ENCODE measurements at places on chromosomes 13 and 19.

DNA sequence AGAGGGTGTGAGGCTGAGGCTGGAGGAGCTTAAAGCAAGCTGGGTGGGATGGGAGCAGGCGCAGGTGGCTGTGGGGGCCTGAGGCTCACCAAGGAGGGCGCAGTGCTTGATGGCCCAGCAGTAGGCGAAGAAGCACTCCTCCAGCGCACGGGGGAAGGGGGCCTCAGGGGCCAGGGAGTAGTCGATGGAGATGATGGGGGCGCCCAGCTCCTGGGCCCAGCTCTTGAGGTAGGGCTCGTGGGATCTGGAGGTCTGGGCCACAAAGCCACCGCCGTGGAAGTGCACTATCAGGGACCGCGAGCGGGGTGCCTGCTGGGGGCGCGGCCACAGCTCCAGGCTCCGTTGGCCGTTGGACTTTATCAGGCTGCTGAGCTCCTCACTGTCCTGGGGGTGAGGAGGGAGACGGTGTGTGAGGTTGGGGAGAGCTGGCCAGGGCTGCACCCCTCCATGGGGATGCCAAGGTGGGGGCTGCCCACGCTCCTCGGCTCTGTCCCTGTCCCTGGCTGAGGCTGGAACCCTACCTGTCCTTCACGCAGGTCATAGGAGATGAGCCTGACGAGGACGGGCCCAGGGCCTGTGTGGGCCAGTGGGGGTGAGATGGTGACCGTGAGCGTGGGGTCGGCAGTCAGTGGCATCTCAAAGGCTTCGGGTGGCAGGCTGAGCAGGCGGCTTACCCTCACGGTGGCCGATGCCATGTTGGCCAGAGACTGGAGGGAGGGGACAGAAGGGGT is 17.2 kb upstream of the CNFN start:
- DNase-seq, result no peak

GRCh38 chr19:1274852-1275259 is 474 bp upstream of the FAM174C start:
- DNase-seq, result no peak

- DNase-seq, result no peak
Observed at GRCh38 chr19:1646659-1647453, 5.6 kb downstream of the TCF3 start.

- DNase-seq, result no peak
Observed at GRCh38 chr19:9306443-9306842, 3.2 kb downstream of the ZNF699 start.

DNA sequence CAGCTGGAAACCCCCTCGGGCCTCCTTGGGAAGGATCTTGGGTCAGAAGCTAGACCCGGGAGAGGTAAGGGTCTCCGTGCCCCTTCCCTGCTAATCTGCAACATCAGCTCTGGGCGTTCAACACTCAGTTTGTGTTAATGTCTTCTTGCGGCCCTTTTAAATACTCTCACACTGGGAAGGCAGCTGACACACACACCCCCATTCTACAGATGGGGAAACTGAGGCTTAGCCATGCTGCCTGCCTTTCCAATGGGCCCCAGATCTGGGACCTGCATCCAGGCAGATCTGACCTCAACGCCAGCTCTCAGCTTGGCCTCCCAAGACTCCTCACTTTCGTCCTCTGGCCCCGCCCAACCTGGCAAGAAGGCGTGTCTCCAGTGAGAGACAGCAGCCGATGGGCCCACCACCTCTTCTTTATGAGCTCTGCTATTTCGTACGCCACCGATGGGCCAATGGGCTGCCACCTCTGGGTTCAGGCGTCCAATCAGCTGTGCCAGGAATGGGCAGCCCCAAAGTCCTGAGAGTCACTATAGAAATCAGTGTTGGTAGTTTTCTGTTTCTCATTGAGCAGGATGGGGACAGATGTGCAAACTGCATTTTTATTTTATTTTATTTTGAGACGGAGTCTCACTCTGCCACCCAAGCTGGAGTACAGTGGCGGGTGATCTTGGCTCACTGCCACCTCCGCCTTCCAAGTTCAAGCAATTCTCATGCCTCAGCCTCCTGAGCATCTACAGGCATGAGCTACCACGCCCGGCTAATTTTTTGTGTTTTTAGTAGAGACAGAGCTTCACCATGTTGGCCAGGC is 43.8 kb downstream of the DNM2 start:
- no peak for DNase-seq

DNA sequence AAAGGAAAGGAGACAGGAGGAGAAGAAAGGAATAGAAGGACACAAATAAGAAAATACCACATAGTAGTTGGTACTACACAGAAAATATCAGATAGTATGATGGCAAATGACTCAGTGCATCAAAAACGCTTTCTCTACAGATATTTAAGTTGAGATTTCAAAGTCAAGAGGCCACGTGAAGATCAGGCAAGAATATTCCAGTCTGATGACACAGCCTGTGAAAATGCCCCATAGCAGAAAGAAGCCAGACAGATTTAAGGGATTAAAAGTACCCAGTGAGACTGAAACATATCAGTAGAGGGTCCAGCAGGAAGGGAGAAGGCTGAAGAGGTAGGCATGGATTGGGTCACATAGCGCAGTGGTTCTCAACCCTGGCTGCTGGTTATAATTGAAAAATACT is 113.7 kb downstream of the VWA8 start:
- no peak for DNase-seq

GRCh38 chr19:38624822-38625221 is 5.8 kb downstream of the EIF3K start:
- no peak for DNase-seq

DNA sequence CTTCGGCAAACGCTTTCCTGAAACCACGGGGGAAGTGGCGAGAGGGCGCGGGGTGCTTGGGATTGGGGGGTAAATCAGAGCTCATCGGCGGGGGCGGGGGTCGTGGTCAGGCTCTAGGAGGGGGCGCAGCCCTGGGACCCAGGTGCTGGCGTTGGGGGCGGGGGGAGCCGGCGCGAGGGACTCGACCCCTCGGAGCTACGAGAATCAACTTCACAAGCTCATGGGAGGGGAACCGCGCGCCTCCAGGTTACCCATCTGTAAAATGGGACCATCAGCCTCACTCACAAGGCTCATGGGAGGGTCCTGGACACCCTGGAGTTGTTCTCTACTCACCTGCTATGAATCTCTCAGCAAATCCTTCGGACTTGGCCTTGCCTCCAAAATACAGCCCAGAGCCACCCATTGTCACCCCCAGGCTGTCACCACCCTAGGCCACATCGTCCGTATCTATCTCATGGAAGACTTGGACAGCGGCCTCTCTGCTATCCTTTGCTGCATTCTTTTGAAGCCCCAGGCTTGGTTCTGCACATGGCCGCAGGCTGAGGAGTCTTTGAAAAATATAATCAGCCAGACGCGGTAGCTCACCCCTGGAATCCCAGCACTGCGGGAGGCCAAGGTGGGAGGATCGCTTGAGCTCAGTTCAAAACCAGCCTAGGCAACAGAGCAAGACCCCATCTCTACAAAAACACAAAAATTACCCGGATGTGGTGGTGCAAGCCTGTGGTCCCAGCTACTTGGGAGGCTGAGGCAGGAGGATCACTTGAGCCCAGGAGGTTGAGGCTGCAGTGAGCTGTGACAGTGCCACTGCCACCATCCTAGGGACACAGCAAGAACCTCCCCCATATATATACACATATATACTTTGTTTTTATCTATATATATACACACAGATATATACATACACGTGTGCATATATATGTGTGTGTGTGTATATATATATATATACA is 939 bp upstream of the RANBP3 start:
- no peak for DNase-seq

DNA sequence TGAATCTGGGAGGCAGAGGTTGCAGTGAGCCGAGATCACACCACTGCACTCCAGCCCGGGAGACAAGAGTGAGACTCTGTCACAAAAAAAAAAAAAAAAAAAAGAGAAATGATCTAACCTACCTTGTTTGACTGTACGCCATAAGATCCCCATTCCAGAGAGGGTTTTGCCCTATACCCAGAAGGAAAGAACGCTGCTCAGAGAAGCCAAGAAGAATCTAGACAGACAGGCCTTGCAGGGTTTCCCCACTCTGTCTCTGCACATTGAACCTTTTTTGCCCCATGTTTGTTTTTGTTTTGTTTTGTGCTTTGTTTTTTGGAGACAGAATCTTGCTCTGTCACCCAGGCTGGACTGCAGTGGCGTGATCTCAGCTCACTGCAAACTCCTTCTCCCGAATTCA is 7.4 kb upstream of the MAP1S start:
- DNase-seq, result no peak

- no peak for DNase-seq
Observed at GRCh38 chr13:40192452-40192851, 474.0 kb downstream of the FOXO1 start.

DNA sequence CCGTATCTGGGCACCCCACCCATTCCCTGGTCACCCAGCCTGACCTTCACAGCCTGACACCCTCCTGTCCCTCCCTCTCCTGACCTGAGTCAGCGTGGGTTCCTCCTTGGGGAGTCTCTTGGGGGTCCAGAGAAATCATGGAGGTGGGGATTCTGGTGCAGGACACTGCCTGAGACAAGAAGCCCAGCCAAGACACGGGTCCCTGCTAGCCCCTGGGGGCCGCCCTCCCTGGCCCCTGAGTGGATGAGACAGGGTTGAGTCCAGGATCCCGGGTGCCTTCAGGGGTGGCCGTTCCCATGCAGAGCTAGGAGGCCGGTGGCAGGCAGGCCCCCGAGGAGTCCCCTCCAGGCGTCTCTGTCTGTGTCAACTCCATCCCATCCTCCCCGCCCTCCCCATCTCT is 1.6 kb downstream of the MAP2K7 start:
- no peak for DNase-seq

DNA sequence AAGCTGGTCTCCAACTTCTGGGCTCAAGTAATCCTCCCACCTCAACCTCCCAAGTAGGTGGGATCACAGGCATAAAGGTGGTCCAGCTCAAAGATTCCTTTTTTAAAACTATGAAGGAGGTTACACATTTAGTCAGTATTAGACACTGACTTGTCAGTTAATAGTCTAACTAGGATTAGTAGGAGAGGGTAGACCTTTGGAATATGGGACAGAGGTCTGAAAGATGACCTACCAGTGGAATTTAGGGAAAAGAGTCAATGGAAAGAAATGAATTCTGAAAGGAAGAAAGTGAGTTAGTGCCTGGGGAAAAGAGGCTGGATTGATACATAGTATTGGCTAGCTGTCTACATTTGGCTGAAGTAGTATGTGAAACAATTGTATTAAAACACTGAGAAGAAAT is 220.7 kb downstream of the MZT1 start:
- no peak for DNase-seq

GRCh38 chr19:40596608-40597328 is 4.4 kb upstream of the LTBP4 start:
- no peak for DNase-seq

GRCh38 chr13:30431269-30431940 is 9.1 kb downstream of the UBE2L5 start:
- DNase-seq, result no peak

GRCh38 chr19:41543582-41543981 is 32.4 kb upstream of the CEACAM21 start:
- no peak for DNase-seq

GRCh38 chr13:111981446-111982165 is 85.3 kb upstream of the SOX1 start:
- DNase-seq, result no peak

- peak; percentile 77 for DNase-seq
Observed at GRCh38 chr19:44752816-44753625, 4.5 kb downstream of the BCL3 start.

DNA sequence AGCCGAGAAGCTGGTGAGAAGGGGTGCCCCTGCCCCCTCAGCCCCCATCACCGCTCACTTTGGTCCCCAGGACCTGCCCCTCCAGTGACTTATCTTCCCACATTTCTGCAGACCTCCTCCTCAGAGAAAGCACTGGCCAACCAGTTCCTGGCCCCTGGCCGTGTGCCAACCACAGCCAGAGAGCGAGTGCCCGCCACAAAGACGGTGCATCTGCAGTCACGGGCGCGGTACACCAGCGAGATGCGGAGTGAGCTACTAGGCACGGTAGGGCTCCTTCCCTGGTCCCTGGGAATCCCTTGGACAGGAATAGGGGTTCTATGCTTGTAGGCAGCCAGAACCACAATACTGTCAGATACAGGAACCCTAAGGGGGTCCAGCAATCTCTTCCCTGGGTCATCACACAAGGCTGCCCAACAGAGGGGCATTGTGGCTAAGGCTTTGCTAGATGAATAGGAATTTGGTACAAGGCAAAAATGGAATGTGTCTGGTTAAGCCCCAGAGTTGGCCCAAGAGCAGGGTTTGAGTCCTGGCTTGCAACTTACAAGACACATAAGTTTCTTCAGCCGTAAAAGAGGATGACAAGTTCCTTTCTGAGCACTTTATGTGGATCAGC is 1.0 kb downstream of the USE1 start:
- DNase-seq, result no peak

DNA sequence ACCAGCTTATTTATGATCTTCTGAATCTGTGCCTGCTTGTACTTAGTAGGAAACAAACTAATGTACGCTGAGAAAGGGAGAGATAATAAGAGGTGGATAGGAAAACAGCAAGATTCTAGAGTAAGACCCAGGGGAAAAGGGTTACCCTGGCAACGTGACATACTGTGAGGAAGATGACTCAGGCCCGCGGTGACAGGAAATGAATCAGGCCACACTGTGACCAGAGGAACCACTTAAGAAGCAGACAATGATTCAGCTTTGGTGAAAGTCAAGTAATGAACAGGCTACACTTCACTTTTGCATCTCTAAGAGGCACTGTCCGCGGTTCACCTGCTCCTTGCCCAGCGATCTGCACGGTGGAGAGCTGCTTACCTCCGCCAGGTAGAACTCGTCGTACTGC is 158.2 kb downstream of the NALCN start:
- no peak for DNase-seq

GRCh38 chr19:38564981-38565690 is 52.6 kb downstream of the MAP4K1 start:
- no peak for DNase-seq

DNA sequence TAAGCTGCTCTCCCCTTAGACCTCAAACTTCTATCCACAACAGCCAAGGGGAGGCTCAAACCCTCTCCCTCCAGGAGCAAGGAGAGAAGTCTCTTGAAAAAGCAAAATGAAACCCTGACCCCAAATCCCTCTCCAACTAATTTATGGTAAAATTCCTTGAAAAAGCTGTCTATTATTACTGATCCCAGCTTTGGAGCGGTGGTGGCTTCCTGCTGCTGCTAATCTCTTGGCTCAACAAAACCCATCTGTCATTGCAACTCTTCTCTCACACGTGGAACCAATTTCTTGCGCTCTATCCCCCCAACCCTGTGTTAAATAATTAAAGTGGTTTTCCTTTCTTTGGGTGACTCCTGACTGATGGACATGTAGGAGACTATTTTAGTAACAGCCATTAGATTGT is 64.1 kb upstream of the OXGR1 start:
- no peak for DNase-seq

- DNase-seq, result no peak
Observed at GRCh38 chr13:58655086-58655485, 1023.5 kb downstream of the PCDH17 start.

- DNase-seq, result peak; percentile 94
Observed at GRCh38 chr19:6460099-6460884, 700 bp upstream of the SLC25A23 start.
